ENCODE measurements at places on chromosomes 4 and X.

DNA sequence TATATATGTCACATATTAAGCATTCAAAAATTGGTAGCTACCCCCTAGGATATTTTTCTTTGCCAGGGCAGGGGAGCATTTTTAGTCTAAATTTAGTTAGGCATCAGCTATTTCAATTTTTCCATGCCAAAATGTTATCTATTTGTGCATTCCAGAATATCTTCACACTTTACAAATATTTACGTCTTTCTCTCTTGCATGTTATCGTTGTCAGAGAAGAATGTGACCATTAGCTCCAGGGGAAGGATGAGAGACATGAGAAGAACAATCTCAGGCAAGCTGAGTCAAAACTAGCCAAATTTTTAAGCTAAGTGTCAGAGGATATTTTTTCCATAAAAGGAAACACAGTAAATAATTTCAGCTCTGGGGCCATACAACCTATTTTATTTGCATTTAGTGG lies 885.0 kb upstream of the EPHA5 start:
- DNase-seq = peak; percentile 48

GRCh38 chr4:22515888-22516541 lies at the start of gene ADGRA3:
Gene ADGRA3, minus strand, starts transcription at chr4:22516066. Its CDS starts 282 bp downstream, at chr4:22515784.
- DNase-seq = peak; percentile 33

- DNase-seq = no peak
These were observed 21.5 kb downstream of the NAT8L start for GRCh38 chr4:2080429-2081300.

GRCh38 chr4:31748382-31748781 lies 1028.2 kb downstream of the PCDH7 start:
- no peak for DNase-seq

DNA sequence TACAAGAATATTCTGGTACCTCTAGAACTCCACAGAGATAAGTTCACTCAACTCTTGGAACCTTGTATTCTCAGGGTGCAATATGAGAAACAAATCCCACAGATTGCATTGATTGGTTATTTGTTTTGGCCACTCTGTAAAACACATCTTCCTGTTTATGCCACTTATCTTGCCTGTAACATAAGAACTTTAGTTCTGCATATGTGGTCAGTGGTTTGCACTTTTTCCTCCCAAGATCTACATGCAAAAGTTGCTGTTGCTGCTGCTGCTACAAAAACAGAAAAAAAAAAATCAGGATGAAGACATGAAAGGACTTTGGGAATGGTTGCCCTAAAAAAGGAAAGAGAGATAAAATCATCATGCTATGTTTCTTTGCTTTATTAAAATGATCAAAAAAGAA lies 9.6 kb downstream of the ODAPH start:
- no peak for DNase-seq

- DNase-seq = peak; percentile 10
These were observed 298.5 kb upstream of the BMP3 start for GRCh38 chr4:80732010-80732409.

- no peak for DNase-seq
These were observed 46.5 kb upstream of the GRPR start for GRCh38 chrX:16076834-16077233.

DNA sequence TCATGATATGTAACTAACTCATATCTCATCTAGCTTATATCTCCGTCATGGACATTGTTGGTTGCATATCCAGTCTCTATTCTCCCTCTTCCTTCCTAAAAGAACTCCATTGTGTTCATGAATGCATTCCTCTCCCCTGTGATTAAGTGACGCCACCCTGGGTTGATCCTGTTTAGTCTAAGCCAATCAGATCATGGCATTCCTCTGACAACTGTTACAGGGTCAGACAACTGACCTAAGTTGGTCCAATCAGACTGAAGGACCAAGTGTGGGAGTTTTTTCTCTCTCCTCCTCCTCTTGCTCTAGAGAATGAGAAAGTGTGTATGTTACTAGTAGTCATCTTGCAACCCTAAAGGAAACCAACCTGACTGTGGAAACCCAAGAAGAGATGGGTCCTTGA lies 3.6 kb downstream of the APOO start:
- no peak for DNase-seq

DNA sequence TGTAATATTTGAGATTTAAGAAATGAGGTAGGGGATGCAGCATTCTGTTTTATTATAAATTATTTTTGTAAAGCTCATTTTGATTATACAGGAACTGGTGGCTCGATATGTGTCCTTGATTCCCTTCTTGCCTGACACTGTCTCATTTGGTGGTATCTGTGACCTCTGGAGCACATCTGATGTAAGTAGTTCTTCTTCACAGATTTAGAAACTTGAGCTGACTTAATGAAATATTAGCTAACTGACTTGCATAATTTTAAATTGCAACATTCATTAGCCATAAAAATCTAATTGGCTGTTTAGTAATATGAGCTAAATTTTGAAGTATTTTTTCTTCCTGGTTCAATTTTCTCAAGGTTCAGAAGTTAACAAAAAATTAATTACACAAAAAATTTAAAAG lies 69.1 kb downstream of the FBXL5 start:
- DNase-seq = no peak

- no peak for DNase-seq
These were observed 94.1 kb downstream of the IL1RAPL2 start for GRCh38 chrX:104660092-104660491.

GRCh38 chrX:123899701-123900100 lies 39.8 kb downstream of the XIAP start:
- no peak for DNase-seq

DNA sequence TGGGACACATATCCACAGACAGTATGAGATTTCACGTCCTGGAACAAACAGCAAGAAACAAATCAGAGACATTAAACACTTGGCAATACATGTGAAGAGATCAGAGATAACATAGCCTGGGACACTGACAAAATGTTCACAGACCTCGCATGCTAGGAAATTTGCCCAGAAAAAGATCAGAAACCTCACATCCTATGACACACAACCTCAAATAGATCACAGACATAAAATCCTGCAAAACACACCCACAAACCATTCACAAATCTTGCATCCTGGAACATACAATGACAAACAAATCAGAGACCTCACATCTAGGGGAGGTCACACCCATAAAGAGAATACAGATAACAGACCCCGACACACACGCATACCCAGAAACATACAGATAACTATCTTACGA lies 18.0 kb downstream of the SUV39H1 start:
- DNase-seq = no peak

- no peak for DNase-seq
These were observed 12.9 kb downstream of the PALLD start for GRCh38 chr4:168509786-168510185.

- no peak for DNase-seq
These were observed 82.9 kb upstream of the KCNIP4 start for GRCh38 chr4:22031423-22031822.

- no peak for DNase-seq
These were observed 21.9 kb downstream of the LEF1 start for GRCh38 chr4:108146819-108147218.

- no peak for DNase-seq
These were observed 80.0 kb downstream of the ALPK1 start for GRCh38 chr4:112377171-112377570.

- no peak for DNase-seq
These were observed 113.3 kb upstream of the CPEB2 start for GRCh38 chr4:14888790-14889572.

GRCh38 chr4:135325264-135325663 lies 1123.7 kb upstream of the PABPC4L start:
- DNase-seq = no peak

GRCh38 chr4:183177001-183177400 lies 77.9 kb downstream of the WWC2 start:
- DNase-seq = no peak

DNA sequence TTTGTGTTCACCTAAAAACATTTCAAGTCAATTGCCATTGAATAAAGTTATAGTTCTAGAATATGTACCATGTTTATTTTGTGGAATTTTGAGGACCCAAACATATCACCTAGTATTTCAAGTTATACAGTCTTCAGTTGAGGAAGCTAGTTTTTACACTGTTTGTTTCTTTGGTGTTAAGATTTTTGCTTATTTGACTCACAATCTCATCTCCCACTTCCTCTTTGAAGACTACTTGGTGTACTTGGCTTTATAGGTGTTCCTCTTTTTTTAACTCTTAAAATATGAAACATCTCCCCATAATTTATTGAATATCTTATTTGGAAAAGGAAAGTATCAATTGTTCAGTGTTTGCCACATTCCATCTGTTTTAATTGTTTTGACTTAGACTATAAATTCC lies 675.4 kb downstream of the RAPGEF2 start:
- DNase-seq = no peak

GRCh38 chr4:79563219-79563618 lies 155.2 kb upstream of the GK2 start:
- no peak for DNase-seq

DNA sequence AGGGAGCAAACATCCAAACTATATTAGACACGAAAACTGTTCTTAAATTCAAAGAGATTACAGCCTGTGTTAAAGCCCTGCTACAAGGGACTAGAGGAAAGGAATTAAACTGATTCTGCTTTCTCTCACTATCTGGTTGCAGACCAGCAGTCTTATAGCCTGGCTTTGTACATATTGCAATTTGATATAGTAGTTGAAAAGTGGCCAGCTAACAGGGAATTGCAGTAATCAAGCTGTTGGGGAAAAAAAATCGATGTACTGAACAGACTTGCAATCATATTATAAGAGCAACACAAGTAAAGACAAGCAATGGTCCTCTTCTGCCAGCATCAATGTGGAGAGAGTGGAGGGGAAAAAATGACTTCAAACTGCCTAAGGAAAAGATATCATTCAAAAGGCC lies 364.4 kb upstream of the EPHA5 start:
- no peak for DNase-seq

- DNase-seq = no peak
These were observed 6.8 kb upstream of the MOB1B start for GRCh38 chr4:70895405-70895804.

- no peak for DNase-seq
These were observed 493.4 kb downstream of the IQCM start for GRCh38 chr4:149322203-149322602.

- DNase-seq = no peak
These were observed 6.2 kb downstream of the SH3TC1 start for GRCh38 chr4:8205241-8205707.

DNA sequence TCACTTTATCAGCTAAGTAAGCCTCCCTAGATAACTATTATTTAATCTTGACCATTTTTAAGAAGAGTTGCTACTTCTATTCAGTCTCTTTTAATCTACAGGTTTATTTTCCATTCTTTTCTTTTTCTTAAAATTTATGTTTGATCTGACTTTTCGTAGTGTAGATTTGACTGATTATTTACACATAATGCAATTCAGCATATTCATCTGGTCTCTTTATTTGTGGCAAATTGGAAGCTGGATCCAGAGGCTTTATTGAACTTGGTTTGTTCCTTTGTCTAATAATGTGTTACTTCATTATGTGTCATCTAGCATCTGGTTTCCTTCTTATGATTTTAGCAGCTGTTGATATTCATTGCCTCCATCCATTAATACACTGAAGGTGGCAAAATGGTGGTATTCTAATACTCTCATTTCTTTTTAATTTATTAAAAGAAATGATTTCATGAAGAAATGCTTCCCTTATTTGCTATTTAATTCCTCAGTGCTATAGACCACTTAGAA lies 113.0 kb downstream of the FBXW7 start:
- DNase-seq = no peak

- no peak for DNase-seq
These were observed 20.2 kb downstream of the PDCL2 start for GRCh38 chr4:55571806-55572205.

DNA sequence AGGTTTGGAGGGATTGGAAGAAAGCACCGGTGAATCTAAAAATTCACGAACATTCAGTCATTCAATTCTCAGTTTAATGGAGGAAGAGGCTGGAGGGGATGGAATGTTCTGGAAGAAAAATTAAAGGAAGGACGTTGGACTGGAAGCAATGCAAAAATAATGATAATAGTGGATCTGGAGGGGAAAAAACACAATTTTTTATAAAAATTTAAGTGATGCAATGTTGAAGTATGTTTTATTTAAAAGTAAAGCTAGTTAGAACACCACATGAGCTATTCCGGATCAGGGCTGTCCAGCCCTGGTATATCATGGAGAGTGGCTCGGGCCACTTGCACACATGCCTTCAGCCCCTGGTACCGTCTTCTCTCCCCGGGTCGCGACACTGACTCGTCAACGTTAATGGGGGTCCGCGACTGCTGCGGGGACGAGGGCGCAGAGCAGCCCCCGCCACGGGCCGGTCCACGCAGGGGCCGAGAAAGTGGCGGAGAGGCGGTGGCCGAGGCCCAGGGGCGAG lies 204.6 kb downstream of the TENM3 start:
- no peak for DNase-seq

- no peak for DNase-seq
These were observed 6.2 kb upstream of the CXCL3 start for GRCh38 chr4:74044677-74045076.

DNA sequence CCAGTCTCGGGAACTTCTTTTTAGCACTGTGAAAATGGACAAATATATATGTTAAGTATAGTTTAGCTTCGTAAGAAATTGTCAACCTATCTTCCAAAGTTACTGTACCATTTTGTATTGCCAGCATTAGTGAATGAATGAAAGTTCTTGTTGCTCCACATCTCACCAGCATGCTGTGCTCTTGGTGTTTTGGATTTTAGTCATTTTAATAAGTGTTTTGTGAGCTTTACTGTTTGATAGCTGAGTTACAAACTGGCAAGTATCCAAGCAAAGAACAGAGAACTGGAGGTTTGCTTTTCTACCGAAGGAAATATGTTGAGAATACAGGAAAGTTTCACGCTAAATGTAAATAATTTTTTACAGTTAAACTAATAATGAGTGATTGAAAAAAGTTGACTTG lies 33.0 kb downstream of the SNCA start:
- no peak for DNase-seq

Measured in fibroblast of skin of left biceps (primary cell).